ENCODE measurements at places on chromosomes 4 and X.

DNA sequence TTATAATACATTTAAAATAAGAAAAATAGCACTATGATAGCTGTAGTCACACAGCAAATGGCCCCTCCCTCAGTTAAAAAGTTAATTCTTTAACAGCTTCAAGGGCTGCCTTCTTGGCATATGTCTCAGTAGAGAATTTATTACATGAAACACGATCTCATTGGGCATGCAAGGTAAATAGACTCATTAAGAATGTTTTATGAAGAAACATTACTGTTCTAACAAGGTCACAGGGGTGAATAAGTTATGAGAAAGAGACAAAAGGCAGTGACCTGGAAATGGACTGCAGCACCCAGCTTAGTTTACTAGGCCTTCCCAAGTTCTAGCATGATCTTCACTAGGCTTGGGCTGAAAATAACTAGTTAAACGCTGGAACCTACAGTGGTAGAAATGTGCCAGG, 277.7 kb downstream of the NR3C2 start:
- no peak for DNase-seq

GRCh38 chr4:162871990-162872389, 294.7 kb downstream of the NAF1 start:
- DNase-seq, result no peak

GRCh38 chrX:154460326-154460725, 2.2 kb downstream of the PLXNA3 start:
- peak; percentile 27 for DNase-seq

GRCh38 chrX:31845003-31845402, 773.2 kb upstream of the FTHL17 start:
- DNase-seq, result no peak

GRCh38 chrX:154967603-154968002, 54.9 kb downstream of the F8 start:
- DNase-seq, result peak; percentile 31

- no peak for DNase-seq
Measured at GRCh38 chr4:130110770-130111169, 1014.8 kb downstream of the C4orf33 start.

DNA sequence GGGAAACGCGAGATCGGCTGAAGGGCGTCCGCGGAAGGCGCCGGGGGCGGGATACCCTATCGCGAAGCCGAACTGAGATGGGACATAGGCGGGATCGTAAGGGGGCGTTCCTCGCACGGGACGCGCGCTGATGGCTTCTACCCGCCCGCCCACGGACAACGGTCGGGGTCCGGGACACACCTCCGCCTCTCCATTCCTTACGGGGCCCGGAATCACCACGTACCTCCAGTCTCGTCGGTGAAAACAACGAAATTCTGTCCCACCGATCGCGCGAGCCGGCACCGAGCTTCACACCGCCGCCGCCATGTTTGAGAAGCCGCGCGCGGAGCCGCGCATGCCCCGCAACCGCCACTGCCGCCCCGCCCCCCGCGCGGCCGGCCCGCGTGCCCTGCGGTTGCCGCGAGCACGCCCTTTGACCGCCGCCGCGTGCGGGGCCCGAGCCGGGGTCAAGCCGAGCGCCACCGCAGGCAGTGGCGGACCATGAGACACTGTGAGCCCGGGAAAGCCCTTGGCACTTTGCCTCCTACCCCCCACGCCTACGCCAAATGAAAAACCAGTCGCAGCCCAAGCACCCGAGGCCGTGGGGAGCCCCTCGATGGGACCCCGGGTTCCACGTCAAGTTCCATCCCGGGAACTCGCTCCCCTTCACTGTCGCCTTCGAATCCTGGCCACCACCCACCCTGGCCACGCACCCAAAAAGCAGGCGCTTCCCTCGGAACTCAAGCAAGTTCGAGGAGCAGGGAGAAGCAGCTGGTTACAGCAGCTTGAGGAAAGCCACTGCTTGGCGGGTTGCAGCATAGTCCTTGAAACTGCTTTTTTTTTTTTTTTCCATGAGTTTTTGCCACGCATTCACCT, at the start of gene SCML2:
SCML2 (minus strand) TSS at position 320 of the 855 bp plus-strand sequence. CDS start 20,617 bp downstream, outside the sequence.
- DNase-seq, result peak; percentile 67

DNA sequence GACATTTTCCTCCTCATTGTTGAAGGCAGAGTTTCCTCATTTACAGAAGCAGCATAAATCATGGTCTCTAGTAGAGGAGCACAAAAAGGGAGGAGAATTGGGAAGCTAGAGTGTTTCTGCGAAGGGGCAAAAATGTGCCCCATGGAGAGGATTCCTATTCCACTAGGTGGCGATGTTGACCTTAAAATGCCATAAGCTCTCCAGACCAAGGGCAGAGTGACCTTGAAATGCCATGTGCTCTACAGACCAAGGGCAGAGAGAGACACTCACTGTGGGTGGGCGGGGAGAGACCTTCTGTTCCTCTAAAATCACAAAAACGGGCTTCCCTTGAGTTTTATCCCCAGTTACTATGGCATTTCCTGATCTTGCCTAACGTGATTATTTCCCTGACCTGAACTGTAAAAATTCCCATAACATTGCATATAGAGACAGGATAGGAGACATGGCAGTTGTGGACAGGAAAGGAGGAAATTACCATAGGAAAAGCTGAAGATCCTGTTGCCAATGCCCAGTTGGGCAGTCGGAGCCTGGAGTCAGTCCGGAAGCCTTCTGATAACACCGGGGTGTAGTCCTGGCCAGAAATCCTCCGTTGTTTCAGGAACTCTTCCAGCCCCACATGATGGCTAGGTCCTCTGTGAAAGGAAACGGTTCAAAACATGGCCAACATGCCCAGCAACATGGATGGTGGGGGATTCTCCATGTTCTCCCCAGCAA, 567.7 kb downstream of the MAGEB5 start:
- DNase-seq, result peak; percentile 48

GRCh38 chr4:115110191-115111181, 2.9 kb downstream of the NDST4 start:
- DNase-seq, result no peak

DNA sequence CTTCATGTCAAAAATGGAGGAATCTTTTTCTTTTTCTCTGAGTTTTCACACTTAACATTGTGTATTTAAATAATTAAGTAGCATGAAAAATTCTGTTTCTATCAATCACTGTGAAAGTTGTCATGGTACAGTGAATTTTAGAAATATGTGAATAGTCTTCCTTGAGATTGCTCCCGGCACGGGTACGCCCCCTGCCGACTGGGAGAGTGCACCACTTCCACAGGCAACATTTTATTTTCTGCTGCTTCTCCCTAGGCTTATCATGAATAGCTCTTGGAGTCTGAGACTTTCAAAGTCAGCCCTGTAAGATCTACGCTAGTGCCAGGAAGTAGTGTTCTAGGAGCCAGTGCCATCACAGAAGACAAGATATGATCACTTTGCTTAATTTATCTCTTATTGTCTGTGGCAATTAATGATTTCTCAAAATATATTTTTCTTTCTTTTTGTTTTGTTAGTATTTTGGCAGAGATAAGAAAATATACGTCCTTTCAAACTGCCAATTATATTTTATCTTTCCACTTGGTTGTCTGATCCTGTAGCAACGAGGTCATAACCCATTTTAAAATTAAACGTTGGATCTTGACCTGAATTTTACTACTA, 763.8 kb upstream of the AADAT start:
- peak; percentile 50 for DNase-seq

GRCh38 chr4:179804440-179804839, 2362.2 kb upstream of the AGA start:
- DNase-seq, result no peak

- peak; percentile 53 for DNase-seq
Measured at GRCh38 chrX:10615931-10616774, 4.2 kb downstream of the MID1 start.

GRCh38 chr4:13129095-13129494, 355.0 kb downstream of the RAB28 start:
- DNase-seq, result no peak
